ENCODE measurements at places on chromosomes 1 and 21.

DNA sequence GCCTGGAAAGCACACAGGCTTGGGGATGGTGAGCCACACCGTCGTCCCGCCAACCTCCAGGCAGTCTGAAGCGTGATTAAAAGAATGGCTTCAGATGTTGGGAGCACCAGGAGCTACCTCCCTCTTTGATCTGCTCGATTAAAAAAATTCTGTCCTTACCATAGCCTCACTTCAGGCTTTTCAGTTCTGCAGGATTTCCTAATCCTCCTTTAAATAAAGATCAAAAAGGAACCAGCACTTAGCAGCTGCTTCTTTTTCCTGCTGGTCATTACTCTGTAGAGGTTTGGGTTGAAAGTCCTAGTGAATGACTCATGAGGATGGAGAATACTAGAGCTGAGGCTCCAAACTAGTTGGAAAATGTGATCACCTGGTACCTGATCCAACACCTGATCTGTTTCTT, 71.9 kb upstream of the C1orf174 start:
- no peak for DNase-seq

DNA sequence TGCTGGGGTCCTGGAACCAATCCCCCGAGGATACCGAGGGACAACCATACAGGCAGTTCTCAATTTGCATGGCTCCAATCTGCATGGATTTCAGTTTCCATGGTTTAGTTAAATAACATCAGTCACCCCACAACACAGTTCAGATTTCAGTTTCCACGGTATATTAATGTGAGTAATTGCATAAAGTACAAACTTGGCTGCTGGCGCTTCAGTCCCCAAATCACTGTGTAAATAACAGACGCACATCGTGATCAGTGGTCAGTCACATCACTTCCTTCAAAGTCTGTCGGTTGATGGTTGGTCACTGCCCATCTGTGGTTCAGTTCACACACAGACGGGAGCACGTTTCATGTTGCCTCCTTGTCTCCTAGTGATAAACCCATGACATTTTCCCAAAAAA, 66.4 kb upstream of the LPGAT1 start:
- DNase-seq = peak; percentile 34

DNA sequence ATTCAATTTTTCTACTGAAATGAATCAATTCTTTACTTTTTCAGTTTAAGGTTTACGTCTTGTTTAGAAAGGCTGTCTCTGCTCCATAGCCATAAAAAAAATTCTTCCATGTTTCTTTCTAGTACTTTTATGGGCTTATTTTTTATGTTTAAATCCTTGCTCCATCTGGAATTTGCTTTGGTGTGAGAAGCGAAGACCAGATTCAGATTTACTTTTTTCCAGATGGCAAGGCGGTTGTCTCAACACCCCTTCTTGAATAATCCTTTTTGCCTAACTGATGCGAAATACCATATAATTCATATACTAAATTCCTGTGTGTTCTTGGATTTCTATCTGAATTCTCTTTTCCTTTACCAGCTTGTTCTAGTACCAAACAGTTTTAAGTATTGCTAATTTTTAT, 101.5 kb downstream of the C1orf94 start:
- no peak for DNase-seq

DNA sequence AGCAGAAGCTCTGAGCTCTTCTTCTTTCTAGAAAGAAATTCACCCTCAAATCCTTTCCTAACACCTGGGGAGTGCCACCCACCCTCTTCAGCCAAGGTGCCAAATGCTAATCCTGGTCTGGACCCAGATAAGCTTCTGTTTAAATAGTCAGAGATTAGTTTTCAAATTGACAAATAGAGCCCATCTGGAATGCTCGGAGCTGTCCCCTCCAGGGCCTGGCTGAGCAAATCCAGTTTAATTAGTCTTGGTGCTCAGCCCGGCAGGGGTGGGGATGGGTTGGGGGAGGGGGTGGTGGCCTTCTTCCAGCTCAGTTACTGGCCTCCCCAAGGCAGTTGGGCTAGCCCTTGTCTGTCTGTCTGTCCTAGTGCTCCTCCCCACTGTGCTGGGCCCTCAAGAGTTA, 269.5 kb downstream of the GRIK3 start:
- no peak for DNase-seq

All from NCI-H748 treated with DMSO at 0.1 percent for 48 hours (cell line).